ENCODE measurements at places on chromosomes 1 and 21.
A peak's percentile ranks its signal among the peaks of the same experiment; 100 is the strongest.

GRCh38 chr1:174142836-174143235 is 16.5 kb upstream of the RABGAP1L start:
- no peak for DNase-seq

GRCh38 chr1:240151136-240151735 is 59.6 kb downstream of the FMN2 start:
- DNase-seq: no peak

GRCh38 chr1:208129060-208129459 is 115.1 kb downstream of the PLXNA2 start:
- DNase-seq: no peak

GRCh38 chr1:116724765-116725375 is 29.4 kb upstream of the CD2 start:
- DNase-seq: peak; percentile 37

DNA sequence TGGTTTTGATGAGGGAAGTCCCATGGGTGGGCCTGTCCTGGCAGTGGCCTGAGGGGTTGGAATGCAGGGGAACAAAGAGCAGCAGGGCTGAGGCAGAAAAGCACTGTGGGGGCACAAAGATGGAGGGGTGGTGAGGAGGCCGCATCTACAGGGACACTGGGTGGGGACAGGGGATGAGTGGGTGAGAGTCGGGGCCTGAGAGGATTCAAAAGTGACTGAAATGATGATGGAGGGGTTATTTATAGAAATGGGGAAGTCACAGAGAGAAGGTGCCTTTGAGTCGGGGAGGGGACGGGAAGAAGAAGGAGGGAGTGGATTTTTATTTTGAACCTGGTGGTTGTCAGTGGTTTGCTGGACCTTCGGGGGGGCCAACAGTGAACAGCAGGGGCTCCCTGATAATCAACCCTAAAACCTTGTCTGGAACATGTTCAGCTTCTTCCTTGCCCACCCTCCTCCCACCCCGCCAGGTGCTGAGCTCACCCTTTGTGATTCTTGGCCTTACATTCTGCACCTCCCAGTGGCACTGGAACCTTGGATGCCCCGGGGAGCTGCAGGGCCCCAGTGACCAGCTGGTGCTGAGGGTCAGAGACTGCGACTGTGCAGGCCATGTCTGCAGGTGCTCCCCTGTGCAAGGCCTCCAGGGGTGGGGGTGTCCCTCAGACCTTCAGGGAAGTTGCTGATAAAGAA is 42.9 kb downstream of the IER5 start:
- DNase-seq: no peak

Measured in HT1080 (cell line).